Kidney epithelial cell (primary cell): ENCODE measurements at places on chromosomes 2 and 18.

GRCh38 chr2:44975571-44976450 lies 33.4 kb downstream of the SIX2 start:
- DNase-seq = no peak

DNA sequence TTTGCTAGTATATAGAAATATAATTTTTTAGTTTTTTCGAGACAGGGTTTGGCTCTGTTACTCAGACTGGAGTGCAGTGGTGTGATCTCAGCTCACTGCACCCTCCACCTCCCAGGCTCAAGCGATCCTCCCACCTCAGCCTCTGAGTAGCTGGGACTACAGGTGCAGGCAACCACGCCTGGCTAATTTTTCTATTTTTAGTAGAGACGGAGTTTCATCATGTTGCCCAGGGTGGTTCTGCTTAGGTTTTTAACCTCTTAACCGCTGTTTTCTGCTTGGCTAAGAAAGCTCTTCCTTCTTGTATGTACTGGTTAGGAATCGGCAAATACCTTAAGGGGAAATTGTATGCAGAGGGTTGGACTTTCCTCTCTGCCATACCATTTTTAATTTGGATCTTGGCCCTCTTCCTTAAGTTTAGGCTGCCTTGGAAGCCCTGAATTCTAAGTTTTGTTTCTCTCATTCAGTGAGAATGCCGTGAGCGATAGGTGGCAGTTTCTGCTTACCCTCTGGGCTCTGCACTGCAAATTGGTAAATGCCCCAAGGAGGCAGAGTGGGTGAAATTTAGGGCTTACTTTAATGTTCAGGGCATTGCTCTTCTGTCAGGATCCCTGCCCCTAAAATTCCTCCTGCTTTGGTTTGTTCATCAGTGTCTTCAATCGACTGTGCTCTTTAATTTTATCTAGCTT lies 32.3 kb downstream of the EML6 start:
- DNase-seq = no peak

GRCh38 chr2:181563101-181563692 lies 93.7 kb downstream of the CERKL start:
- DNase-seq = no peak

DNA sequence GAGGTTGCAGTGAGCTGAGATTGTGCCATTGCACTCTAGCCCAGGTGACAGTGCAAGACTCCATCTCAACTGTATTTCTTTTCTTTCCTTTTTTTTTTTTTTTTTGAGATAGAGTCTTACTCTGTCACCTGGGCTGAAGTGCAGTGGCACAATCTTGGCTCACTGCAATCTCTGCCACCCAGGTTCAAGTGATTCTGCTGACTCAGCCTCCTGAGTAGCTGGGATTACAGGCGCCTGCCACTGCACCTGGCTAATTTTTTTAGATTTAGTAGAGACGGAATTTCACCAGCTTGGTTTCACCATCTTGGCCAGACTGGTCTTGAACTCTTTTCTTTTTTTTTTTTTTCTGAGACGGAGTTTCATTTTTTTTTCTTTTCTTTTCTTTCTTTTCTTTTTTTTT lies 41.3 kb upstream of the SATB2 start:
- no peak for DNase-seq

- DNase-seq = no peak
Measured at GRCh38 chr2:148701877-148702276, 57.3 kb downstream of the EPC2 start.

- DNase-seq = no peak
Measured at GRCh38 chr2:226122041-226122440, 677.6 kb downstream of the IRS1 start.

DNA sequence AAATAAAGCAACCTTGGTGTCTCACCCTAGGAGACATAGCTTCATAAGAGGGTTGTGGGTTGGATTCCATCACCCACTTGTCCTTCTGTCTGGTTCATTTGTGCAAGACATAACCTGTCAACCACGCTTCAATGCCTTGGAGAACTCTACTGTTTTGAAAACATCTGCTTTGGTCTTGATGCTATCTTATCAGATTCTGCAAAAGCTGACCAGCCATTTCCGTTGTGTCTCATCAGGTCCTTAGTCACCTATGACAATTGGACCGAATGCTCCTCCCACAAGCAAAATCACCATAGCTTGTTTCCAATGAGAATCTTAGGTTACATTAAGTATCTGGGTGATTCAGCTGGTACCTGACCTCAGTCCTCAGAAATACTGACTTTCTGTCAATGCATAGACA lies 35.4 kb downstream of the STAT4 start:
- DNase-seq = peak; percentile 23

GRCh38 chr2:179900655-179901054 lies 39.2 kb upstream of the ZNF385B start:
- no peak for DNase-seq

DNA sequence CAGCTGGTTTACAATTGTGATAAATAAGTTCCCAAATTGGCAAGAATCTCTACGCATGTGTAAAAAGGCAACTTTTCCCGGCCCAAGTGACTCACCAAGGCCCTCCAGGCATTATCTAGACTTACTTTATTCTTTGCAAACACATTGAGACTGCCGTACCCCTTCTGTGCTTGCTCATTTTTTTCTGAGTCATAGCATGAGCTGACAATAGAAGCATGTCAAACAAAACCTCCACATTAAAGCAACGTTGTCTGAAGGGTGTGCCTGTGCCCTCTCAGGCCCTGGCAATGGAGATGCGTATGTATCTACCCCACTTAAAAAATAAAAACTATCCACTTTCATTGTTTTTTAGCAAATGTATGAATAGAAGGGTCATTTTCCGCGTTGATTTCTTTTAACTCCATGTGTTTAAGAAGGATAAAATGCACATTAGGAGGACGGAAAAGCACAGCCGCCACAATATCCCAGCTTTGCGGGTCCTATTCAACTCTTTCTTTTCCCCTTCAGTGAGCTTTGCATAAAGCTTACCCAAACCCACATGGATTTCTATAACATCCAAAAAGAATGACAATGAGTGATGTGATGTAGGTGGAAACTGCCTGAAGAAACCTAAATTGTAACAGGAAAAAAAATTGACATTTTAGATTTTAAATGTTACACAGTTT lies 298.2 kb downstream of the CDCA7 start:
- peak; percentile 93 for DNase-seq

- DNase-seq = no peak
Measured at GRCh38 chr2:207143215-207144172, 22.3 kb downstream of the KLF7 start.

DNA sequence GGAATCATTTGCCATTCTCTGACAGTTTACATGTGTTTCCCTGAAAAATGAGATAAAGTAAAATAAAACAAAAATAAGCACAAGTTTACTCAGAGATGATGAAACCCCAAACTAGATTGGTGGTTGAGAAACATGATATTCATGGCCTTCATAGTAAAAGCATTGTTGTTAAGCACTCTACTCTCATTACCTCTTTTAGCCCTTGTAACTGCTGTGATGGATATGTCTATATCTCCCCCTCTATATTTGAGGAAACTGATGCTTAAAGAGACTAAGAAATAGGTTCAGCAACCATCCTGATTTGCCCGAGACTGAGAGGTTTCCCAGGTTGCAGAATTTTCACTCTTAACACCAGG lies 33.9 kb upstream of the GALNT3 start:
- DNase-seq = no peak

DNA sequence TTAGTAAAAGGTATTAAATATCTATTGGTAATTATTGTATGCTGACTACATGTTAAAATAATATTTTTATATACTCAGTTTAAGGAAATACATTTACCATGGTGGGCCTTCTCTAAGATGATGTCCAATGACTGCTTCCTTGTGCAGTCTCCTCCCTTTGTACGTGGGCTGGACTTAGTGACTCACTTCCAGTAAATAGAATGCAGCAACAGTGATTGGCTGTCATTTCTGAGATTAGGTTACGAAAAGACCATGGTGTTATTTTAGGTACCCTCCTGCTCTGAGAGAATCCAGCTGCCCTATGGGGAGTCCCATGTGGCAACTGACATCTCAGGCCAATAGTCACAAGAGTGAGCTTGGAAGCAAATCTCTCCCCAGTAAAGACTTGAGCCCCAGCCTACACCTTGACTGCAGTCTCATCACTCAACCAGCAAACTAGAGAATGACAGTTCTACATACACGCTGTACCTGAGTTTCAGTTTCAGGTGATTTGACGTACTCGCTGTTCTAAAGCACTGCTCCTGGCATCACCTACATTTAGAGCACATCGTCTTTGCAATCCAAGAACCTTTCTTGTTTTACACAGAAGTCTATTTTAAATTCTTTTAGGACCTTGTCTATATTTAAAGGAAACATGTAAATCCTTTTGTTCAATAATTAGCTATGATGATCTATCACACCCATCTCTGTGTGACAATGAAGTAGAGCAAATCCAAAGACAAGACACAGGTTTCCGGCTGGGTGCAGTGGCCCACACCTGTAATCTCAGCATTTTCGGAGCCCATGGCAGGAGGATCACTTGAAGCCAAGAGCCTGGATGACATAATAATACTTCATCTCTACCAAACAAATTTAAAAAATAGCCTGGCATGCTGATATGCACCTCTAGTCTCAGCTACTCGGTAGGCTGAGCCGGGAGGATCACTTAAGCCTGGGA lies 87.2 kb downstream of the COBLL1 start:
- DNase-seq = no peak

DNA sequence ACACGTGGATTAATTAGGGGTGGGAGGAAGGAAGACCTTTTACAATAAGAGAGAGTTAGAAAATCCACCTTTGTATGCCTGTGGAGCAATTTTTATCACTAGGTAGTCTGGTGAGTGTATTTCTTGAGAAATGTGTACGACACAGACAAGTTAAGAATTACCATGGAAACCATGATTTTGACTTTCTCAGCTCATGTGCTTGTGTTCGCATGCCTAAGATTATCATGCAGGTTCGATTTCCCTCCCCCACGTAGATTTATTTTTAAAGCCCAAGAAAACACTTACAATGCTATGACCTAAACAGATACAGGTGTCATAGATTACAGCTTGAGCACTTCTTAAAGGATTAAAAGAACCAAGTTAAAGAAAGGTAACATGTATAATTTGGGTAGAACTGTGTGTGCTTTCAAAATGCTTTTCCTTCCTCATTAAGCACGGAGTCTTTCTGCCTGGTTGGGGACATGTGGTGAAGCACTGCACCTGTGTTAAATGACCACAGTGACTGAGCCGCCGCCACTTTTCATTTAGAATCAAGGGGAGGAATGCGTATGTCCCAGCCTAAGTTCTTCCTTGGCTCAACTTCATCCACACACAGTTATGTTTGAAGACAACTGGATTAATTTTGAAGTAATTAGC lies 16.6 kb downstream of the SERTAD2 start:
- no peak for DNase-seq

- no peak for DNase-seq
Measured at GRCh38 chr18:63405986-63406385, 16.3 kb downstream of the VPS4B start.

- DNase-seq = no peak
Measured at GRCh38 chr2:119385466-119385865, 18.7 kb downstream of the DBI start.

DNA sequence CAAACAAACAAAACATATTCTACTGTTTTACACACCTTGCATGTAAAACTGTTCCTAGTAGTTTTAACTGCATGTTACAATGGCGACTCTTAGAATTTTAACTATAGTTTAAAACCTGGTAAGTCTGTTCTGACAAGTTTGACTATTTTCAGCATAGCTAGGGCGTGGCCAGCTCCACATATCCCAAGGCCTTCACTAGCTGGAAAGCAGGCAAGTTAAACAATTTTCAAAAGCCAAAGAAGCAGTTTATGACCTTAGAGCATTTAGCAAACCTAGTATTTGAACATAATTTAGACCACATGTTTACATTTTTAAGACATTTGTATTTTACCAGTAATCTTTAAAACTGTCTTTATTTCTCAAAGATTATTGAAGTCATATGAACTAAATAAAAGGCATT lies 402.8 kb upstream of the SYT4 start:
- DNase-seq = no peak

DNA sequence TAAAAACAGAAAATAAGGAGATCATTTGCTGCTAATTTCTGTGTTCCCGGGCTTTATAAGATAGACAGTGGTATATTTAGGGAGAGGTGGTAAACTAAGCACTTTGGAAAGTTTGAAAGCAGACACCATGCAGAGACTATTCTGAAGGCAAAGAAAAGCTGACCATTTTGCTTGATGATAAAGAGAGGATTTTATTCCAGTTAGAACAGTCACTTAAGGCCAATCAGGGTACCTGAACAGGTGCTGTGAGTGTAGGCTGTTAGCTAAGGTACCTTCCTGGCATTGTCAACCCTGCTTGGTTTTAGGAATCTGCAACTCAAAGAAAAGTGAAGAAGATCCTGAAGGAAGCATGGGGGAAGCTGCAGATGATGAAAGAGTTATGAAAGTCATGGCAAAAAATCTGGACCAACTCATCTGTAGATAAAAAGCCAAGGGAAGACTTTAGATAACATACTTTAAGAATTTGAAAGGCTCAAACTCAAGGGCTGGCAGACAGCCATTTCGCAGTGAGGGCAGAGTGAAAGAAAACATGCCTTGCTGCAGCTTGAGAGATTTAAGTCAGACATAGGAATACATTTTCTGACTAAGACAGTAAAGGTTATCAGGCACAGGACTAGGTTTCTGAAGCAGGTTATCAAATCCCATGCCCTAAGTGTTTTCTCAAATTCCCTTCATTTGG lies 80.1 kb upstream of the ARL5A start:
- DNase-seq = no peak

DNA sequence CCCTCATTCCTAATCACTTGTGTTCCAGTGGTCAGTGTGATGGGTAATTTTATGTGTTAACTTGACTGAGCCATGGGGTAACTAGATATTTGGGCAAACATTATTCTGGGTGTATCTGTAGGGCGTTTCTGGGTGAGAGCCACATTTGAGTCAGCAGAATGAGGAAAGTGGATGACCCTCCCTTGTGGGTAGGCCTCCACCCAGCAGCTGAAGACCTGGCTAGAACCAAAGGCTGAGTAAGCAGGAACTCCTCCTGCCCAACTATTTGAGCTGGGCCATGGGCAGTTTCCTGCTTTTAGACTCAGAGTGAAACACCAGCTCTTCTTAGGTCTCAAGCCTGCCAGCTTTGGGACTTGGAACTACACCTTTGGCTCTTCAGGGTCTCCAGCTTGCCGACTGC lies 141.8 kb downstream of the ACKR3 start:
- no peak for DNase-seq

- DNase-seq = no peak
Measured at GRCh38 chr2:105166688-105167087, 74.9 kb upstream of the GPR45 start.

DNA sequence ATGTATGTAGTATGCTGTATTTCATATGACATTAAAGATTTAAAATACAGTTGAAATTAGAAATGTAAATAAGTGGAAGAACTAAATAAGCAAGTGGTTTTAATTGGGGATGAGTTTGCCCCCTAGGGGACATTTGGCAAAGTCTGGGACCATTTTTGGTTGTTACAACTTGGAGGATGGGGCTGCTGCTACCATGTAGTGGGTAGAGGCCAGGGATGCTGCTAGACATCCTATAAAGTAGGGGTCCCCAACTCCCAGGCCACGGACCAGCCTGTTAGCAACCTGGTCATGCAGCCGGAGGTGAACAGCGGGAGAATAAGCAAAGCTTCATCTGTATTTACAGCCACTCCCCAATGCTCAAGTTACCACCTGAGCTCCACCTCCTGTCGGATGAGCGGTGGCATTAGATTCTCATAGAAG lies 27.9 kb upstream of the ASNSD1 start:
- no peak for DNase-seq
